GM19239 (cell line): ENCODE measurements at places on chromosomes 5 and 9.

DNA sequence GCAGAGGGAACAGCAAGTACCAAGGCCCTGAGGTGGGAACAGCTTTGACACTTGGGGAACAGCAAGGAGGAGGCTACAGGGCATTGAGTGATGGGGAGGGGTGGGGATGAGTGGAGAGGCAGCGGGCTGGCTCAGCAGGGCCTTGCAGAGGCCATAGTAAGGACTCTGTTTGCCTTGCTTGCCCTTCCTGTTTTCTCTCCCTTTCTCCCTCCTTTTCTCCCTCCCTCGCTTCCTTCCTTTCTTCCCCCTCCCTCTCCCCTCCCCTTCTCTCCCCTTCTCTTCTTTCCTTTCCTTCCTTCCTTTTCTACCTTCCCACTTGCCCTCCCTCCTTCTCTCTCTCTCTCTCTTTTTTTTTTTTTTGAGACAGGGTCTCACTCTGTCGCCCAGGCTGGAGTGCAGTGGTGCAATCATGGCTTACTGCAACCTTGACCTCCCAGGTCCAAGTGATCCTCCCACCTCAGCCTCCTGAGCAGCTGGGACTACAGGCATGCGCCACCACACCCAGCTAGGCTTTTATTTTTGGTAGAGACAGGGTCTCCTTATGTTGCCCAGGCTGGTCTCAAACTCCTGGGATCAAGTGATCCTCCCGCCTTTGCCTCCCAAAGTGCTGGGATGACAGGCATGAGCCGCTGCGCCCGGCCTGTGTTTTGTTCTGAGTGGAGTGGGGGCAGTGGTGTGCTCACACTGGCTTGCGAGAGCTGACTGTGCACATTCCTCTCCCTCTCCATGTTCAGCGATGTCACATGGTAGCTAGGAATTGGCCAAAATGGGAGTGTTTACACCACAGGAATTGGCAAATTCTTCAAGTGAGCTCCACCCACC lies 17.1 kb downstream of the IER5L start:
- no peak for DNase-seq

DNA sequence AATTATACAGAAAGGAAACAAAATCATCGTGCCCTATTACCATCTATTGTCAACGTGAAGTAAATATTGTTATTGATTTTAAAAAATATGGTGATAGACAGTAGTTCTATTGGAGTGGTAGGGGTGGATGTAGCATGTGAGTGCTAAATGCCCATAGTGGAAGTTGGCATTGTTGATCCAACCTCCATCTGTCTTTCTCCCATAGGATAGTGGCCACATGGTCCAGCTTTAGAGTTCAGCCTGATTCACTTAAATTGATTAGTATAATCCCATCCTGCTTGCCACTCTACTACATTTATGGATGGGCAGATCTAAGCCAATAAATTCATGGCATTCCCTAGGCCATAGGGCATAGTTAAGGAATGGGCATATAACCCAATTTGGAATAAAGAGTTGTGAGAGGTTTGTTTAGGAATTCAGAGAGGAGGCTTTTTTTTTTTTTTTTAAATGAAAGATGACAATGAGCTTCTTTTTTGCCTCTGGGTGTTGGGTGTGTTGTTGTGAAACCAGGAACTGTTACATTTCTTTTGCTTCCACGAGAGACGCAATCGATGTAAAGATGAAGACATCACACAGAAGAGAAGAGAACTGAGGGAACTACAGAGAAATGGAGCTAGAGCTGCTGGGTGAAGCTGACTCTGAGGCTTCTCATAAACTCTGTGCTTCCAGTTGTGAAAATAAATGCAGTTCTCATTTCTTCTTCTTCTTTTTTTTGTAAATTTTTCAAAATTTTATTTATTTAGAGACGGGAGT lies 12.5 kb upstream of the CHD1 start:
- no peak for DNase-seq

GRCh38 chr9:93654351-93654961 lies 78.1 kb downstream of the PHF2 start:
- DNase-seq, result no peak

DNA sequence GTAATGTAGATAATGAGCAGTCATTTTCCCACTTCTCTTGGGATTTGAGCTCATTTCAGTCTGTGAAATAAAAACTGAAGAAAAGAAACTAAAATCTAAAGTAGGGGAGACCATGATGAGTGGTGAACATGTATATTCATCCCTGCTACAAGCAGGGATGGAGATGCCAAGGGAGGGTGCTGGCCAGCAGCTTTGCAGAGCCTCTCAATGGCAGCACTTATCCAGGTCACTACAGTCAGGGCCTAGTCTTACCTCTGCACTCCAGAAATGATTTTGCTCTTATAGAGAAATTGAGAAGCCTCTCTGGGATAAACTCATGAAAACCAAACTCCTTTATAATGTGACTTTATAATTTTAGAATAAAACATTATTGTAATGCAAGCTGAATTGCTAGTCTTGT lies 317.6 kb downstream of the FBXL17 start:
- no peak for DNase-seq

DNA sequence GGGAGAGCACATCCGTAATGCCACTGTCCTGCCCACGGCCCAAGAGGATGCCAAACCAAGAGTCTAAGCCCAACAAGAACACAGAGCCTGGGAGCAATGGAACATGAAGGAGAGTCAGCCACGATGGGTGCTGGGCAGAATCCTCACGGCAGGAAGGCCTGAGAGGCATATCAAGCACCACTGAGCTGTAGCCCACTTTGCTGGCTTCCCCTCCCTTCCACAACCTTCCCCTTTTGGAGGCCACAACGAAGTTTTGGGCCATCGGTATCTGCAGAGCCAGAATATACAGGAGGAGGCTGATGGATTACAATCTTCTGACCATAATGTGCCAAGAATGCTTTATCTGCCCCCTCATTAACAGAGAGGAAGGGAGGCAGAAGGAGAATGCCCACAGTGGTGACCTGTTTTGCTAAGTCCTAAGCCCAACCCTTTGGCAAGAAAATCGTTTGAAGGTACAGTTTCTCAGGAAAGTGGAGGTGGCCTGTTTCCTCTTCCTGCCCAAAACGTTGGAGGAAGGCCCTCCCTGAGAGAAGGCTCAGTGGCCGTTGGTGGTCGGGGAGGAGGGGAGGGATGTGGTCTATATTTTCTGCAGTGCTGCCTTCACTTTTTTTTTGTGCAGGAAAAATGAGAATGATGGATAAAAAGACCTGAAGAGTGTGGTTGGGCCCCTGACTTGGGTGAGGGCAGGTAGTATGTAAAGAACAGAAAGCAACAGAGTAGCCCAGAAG lies 26.2 kb downstream of the MACROH2A1 start:
- DNase-seq, result no peak

- no peak for DNase-seq
These were observed 135.0 kb upstream of the FBN2 start for GRCh38 chr5:128673000-128673399.

DNA sequence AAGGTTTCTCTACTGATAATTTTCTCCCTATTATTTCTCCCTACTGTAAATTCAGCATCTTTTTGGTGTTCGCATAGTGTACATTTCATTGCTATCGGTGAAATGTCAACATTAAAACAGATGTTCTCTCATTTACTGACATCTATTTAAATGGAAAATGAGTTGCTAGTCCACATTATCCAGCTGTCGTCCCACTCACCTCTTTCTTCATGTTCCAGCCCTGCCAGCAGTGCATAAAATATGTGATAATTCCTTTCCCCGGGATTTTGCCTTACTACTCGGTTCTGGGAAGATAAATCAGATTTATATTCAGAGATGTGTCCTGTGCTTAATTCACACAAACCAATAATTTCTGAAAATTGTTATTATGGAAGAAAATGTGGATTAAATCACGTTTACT lies 155.8 kb downstream of the MYO10 start:
- no peak for DNase-seq

GRCh38 chr9:113532809-113533190 lies 69.3 kb downstream of the RGS3 start:
- DNase-seq, result no peak

DNA sequence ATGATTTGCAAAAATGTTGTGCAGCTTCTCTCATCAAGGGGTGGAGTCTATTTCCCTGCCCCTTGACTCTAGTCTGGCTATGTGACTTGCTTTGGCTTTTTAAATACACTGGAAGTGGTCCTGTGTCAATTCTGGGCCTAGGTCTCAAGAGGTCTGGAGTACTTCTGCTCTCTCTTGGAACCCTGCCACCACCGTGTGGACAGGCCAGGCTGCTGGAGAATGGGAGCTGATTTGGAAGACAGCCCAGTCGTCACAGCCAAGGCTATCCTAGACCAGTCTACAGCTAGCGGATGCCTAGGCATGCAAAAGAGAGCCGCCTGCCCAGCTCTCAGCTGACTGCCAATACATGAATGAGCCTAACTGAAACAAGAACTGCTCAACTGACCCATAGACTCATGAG lies 56.7 kb upstream of the CLINT1 start:
- no peak for DNase-seq

DNA sequence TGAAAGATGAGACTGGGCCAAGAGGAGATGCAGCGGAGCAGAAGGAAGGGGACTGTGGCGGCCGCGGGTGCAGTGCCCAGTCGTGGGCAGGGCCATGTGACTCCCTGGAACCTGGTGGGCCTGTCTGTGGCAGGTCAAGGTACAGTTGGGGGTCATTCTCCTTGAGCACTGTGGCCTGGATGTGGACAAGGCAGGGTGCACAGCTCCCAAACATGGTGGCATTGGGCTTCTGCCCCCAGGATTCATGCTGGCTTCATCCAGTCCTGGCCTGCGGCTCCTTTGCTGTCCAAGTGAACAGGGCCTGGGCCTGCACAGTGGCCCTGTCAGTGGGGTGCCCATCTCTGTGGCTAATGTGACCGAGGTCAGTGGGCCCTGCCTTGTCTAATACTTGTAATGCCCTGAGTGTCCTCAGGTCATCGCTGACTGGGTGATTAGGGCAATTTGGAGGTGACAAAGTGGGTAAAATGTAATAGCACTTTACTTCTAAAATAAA lies 39.9 kb downstream of the CEP72 start:
- DNase-seq, result no peak

DNA sequence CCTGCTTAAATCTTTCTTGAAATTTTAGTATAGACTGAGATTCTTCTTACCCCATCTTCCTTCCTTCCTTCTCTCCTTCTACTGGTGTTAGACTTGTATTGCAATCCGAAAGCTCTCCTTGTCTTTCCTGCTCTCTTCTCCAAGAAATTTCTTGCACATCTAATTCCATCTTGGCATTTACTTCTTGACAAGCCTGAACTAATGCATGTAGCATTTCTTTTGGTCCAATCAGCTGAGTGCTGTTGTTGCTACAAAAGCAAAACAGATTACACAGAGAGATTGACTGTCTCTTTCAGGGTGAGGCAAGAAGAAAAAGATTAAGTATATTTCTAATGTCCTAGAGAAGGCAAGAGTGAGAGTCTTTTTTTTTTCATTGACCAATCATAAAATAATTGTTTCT lies 51.6 kb upstream of the MAP1B start:
- DNase-seq, result no peak

DNA sequence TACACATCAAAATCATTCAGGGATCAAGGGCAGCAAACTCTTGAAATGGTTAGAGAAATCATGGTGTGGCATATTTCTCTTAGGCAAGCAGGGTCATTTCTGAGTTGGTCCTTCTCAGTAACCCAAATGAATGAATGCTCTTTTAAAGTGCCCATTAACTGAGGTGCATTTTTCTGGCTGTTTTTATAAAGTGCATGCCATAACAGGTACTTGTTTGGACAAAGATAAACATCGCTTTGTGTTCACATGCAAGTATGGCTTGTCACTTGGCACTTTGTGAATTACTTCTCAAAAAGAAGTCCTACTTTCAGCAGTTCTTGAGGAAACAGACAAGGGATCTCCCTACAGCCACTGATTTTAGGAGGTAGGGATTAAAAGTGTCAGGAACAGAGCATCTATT lies 64.8 kb upstream of the IFNE start:
- no peak for DNase-seq

DNA sequence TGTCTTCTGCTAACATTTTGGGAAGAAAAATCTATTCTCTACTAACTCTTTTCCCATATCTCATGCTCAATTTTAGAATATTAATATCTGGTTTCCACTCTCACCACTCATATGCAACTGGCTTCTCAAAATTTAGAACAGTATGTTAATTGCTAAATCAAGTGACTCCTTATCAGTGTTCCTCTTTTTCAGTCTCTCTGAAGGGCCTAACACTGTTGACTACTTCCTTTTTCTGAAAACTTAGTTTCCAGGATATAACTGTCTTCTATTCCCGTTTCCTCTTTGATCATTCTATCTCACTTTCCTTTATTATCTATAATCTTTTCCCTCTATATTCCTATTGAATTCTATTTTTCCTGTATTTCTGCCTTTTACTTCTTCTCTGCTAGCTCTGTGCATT lies 1717.2 kb upstream of the C9orf72 start:
- no peak for DNase-seq

- DNase-seq, result no peak
These were observed 11.7 kb downstream of the PPP6C start for GRCh38 chr9:125177888-125178287.

GRCh38 chr9:90393365-90394152 lies 249.1 kb downstream of the DIRAS2 start:
- no peak for DNase-seq

- no peak for DNase-seq
These were observed 16.1 kb downstream of the PDLIM4 start for GRCh38 chr5:132273631-132274030.

DNA sequence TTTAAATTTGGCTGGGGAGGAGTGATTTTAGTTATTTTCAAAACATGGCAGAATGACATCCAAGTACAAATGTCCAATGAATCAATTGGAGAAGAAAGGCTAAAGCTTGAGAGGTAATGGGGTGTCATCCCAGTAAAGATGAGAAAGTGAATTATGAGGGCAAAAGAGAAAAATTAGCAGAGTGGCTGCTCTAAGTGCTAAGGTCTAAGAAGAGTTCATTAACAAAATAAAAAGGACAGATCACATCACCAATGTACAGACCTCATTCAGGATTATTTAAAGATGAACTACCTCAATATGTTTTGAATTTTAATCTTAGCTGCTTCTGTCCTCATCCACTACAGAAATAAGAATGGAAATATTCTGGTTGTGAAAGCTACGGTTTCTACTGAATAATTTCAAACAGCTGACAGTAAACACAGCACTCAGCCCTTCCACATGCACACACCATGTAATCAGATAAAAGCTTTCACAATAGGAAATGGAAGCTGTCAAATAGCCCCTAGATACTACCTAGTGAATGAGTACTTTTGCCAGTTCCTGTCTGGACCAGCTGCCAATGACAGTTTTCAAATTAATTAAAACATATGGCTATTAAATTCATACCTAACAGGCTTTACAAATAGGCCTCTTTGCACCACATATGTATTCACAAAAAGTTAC lies 171.5 kb downstream of the SSBP2 start:
- DNase-seq, result no peak

DNA sequence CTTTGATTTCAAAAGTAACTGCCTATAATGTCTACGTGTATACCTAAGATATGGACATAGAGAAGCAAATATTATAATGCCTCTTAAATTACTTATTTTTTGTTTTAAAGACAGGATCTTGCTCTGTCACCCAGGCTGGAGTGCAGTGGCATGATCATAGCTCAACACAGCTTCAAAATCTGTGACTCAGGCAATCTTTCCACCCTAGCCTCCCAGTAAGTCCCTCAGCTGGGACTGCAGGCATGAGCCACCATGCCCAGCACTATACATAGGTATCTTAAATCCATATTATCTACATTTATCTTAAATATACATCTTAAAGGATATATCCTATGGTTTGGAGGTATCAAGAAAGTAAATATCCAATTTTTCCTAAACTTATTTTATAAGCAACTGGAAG lies 261.2 kb downstream of the ARL15 start:
- DNase-seq, result no peak

- DNase-seq, result no peak
These were observed 116.0 kb downstream of the TRPM6 start for GRCh38 chr9:74771672-74772071.

- no peak for DNase-seq
These were observed 64.2 kb upstream of the STK32A start for GRCh38 chr5:147170603-147171002.

GRCh38 chr9:106296426-106296825 lies 566.5 kb upstream of the ZNF462 start:
- DNase-seq, result no peak
